Endodermal cell (in vitro differentiated cells): ENCODE measurements at places on chromosomes 7 and 10. TPM values are rescaled to one million over a fixed set of nuclear protein-coding genes. Genes with fewer than 3 reads are reported as not detected.

GRCh38 chr10:14949291-14949690 lies 4.6 kb downstream of the DCLRE1C start:
- DNase-seq: no peak
- H3K4me3 ChIP-seq: no peak overlapping the region
- H3K4me1 ChIP-seq: no peaks in the 10 kb centered on the region
- no peak overlapping the region for H3K27ac ChIP-seq
- H3K36me3 ChIP-seq: peaks cover 10% of the 10 kb centered on the region
- H3K27me3 ChIP-seq: peaks cover 27% of the 10 kb centered on the region

GRCh38 chr7:128741491-128741890 lies 2.3 kb downstream of the CALU start:
- peaks cover 4% of the 10 kb centered on the region for H3K4me1 ChIP-seq
- H3K4me3 ChIP-seq: peak overlapping the region; percentile 98
- H3K27me3 ChIP-seq: no peaks in the 10 kb centered on the region
- no peak overlapping the region for H3K27ac ChIP-seq
- DNase-seq: no peak
- peaks cover 12% of the 10 kb centered on the region for H3K36me3 ChIP-seq

DNA sequence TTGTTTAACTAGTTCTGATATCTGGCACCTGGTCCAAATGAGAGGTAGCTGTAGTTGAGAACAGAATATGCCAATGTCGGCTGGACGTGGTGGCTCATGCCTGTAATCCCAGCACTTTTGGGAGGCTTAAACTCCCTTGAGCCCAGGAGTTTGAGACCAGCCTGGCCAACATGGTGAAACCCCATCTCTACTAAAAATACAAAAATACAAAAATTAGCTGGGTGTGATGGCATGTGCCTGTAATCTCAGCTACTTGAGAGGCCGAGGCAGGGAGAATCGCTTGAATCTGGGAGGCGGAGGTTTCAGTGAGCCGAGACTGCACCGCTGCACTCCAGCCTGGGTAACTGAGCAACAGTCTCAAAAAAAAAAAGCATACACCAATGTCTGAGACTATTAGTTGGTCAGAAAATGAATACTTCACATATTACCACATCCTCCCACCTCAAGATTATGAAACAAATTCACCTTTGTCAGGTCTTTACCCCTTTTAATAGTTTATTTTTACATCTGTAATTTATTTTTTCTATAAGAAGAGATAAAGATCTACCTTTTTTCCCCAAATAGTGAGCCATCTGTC lies 38.8 kb downstream of the EPC1 start:
- no peak for DNase-seq
- no peaks in the 10 kb centered on the region for H3K27me3 ChIP-seq
- H3K27ac ChIP-seq: no peak overlapping the region
- H3K36me3 ChIP-seq: peaks cover 44% of the 10 kb centered on the region

GRCh38 chr10:28263136-28263857 lies 39.6 kb downstream of the MPP7 start:
- no peaks in the 10 kb centered on the region for H3K4me1 ChIP-seq
- H3K4me3 ChIP-seq: no peak overlapping the region
- no peaks in the 10 kb centered on the region for H3K27me3 ChIP-seq
- DNase-seq: peak; percentile 48
- H3K36me3 ChIP-seq: no peaks in the 10 kb centered on the region

DNA sequence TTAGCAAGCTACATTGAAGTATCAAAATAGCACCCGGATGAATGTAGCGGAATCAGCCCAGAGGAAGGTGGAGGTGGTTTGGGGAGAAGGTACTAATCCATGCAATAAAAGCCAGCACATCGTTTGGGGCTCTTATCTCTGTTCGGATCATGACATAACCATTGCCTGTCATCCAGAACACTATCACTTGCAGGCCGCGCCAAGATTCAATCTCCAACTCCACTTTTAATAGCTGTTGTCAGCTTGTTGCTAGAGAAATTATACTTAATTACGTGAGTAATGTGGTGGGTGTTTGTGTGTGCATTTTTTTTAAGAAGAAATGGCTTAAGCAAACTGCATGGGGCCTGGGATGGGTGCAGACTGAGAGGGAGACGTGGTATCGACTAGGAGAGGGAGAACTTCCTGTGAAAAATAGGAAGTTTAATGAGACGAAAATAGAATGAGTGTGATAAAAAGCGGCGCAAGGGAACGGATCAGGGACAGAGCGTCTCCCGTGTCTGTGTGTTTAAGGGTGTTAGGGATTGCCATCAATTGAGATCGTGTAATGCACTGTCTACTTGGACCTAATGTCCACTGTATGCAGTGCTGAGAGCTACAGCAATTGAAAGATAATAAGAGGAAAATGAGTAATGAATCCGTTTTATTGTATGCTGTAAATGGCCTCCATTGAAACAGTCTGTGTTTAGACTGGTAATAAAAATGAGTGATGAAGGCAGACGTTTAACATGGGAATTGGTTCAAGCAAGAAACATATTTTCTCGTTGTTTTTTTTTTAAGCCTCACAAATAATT lies 27.6 kb upstream of the SFMBT2 start:
- no peak overlapping the region for H3K4me3 ChIP-seq
- H3K36me3 ChIP-seq: no peaks in the 10 kb centered on the region

DNA sequence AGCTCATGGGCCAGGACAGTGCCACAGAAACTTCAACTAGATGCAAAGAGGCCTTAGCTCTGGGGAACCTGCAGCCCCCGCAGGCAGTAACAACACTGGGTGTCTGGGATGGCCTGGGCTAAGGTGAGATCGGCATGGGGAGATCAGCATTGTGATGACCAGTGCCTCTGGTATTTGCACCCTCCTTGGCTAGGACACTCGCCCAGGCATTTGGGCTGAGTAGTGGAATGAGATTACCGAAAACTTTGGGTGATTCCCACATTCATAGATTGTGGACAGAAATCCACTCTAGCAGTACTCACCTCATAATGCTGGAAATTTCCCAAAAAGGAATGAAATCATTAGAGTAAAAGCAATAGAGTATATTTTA lies 70.6 kb upstream of the ZMIZ2 start:
- peaks cover 30% of the 10 kb centered on the region for H3K36me3 ChIP-seq
- no peak overlapping the region for H3K27ac ChIP-seq
- no peaks in the 10 kb centered on the region for H3K27me3 ChIP-seq
- no peak overlapping the region for H3K4me3 ChIP-seq

DNA sequence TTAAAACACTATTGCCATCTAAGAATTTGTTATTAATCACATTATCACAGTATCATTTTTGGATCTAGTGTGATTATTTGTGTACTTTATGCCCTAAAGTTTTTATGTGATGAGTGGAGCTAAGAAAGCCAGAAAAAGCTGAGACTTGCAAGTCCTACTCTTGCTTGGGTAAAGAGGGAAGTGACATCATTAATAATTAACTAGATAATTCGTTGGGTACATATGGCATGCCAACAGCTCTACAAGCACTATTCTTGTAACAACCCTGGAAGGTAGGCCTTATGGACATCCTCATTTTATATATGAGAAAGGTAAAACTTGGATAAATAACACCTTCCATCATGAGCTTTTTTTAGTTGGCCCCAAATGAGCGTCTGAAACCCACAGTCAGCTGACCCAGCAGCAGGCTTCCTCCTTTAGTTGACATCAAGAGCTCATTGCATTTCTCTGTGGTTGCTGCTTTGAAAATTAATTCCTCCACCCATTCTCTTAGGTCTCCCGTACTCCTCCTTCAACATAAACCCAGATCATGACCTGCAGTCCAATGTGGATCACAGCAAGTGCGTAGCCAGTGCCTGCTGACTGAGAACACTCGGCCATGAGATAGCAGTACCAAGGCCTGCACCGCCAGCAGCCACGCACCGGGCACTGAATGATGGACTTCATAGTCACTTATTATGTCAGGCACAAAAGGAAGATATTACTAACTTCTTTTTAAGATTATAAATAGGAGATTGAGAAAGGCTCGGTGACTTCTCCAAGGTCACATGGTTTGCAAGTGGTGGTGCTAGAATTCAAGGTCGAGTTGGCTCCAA lies 292.0 kb upstream of the AOAH start:
- peak; percentile 46 for DNase-seq
- no peak overlapping the region for H3K4me3 ChIP-seq
- H3K27ac ChIP-seq: no peak overlapping the region
- no peaks in the 10 kb centered on the region for H3K27me3 ChIP-seq

The TDRD1 gene
- 0.09 and 0.23 TPM in 2 replicates for total RNA-seq

DNA sequence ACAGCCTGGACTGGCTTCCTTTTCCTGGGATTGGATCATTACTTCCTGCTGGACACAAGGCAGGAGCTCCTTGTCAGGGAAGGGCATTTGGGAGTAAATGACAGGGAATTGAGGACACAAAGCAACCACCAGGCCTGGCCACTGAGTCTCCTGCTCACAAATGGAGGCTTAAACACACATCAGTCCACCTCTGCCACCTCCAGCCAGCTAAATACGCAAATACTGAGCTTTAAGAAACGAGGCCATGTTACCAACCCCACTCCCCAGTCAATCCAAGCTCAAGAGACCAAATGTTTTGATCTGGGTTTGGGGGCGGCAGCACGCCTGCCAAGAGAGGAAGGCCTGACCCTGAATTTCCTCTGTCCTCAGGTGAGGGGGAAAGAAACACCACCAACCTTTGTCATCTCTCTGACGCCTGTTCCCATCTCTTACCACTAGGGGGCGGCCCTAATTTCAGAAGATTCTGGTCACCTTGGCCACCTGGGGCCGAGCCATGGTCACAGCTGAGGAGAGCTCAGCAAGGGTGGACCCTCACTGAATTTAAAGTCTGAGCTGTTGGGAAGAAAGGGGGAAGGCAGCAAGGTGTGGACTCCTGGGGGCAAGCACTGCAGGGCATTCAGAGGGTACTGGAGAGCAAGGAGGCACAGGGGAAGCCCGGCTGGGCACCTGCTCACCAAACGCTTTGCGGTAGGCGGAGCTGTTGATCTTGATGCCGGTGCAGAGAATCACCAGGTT lies 16.5 kb downstream of the AIFM2 start:
- H3K27me3 ChIP-seq: no peaks in the 10 kb centered on the region
- H3K27ac ChIP-seq: no peak overlapping the region
- H3K4me3 ChIP-seq: no peak overlapping the region
- H3K4me1 ChIP-seq: no peaks in the 10 kb centered on the region

DNA sequence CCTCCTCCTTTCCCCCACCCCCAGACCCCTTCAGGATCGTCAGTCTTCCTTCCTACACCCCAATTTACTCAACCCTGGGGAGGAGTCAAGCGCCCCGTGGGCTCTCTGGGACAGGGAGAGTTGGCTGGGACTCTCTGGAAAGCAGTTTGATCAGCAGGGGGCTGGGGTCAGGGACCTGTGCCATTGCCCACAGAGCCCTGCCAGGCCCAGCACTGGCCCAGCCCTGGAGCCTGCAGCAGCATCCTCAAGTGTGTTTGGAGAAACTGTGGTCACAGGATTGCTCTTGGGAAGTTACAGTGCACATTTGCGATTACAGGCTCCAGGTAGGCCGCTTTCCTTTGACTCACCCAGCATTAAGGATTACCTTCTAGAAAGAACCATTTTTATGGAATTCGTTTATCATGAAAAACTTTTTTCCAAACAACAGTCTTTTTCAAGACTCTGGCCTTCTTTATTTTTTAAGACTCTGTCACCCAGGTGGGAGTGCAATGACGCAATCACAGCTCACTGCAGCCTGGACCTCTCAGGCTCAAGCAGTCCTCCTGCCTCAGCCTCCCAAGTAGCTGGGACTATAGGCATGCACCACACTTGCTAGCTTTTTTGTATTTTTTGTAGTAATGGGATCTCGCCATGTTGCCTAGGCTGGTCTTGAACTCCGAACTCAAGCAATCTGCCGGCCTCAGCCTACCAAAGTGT lies 50.7 kb downstream of the CHST3 start:
- peaks cover 6% of the 10 kb centered on the region for H3K36me3 ChIP-seq
- no peak for DNase-seq
- H3K4me3 ChIP-seq: no peak overlapping the region
- peaks cover 10% of the 10 kb centered on the region for H3K4me1 ChIP-seq

The ARHGEF5 gene
- total RNA-seq: 15.0 to 24.6 TPM (median 22.8 TPM) in 3 replicates

The SPDYE2B gene
- total RNA-seq: not detected in 2 replicates

GRCh38 chr10:50794490-50794889 lies 54.8 kb downstream of the ASAH2B start:
- no peak for DNase-seq
- no peaks in the 10 kb centered on the region for H3K36me3 ChIP-seq
- no peaks in the 10 kb centered on the region for H3K27me3 ChIP-seq
- H3K4me1 ChIP-seq: no peaks in the 10 kb centered on the region
- H3K4me3 ChIP-seq: no peak overlapping the region
